ENCODE measurements at places on chromosomes 7 and 10.

- DNase-seq: no peak
These were observed 142.6 kb upstream of the RNF32 start for GRCh38 chr7:156497776-156498509.

- no peak for DNase-seq
These were observed 46.8 kb downstream of the PDE1C start for GRCh38 chr7:32023376-32023775.

- no peak for DNase-seq
These were observed 85.1 kb upstream of the IGFBP3 start for GRCh38 chr7:46006212-46006611.

- DNase-seq: no peak
These were observed 183.9 kb upstream of the POM121L12 start for GRCh38 chr7:52851547-52851946.

GRCh38 chr7:34236057-34236456 lies 330.7 kb downstream of the BMPER start:
- DNase-seq: no peak

- no peak for DNase-seq
These were observed 20.7 kb downstream of the VSTM4 start for GRCh38 chr10:49094646-49095045.

- DNase-seq: no peak
These were observed 63.0 kb downstream of the TCERG1L start for GRCh38 chr10:131248376-131249165.

GRCh38 chr7:28200598-28200997 lies 20.0 kb upstream of the JAZF1 start:
- no peak for DNase-seq

- DNase-seq: no peak
These were observed 205.2 kb upstream of the PDE1C start for GRCh38 chr7:32275216-32276009.
